DND-41 (cell line): ENCODE measurements at places on chromosomes 16 and 17.

GRCh38 chr17:9434642-9435057 is 141.0 kb downstream of the STX8 start:
- DNase-seq = no peak

DNA sequence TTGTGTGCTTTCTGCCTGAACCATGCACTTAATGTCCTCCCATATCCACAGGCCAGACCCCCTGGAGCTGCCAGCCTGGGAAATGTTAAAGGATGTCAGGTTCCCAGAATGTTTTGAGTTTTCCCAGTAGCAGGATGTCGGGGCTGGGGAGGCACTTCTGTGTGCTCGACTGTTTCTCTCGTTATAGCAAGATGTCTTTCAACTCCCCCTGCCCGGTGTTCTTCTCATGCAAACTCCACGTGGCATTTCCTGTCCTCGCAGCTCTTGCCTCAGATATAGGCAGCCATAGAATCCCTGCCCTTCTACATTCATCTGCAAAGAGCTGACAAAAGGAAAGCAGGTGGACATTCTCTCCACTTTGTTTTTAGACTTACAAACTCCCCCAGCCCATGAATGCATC is 457.2 kb upstream of the CDH11 start:
- DNase-seq = no peak

GRCh38 chr17:81859906-81860755 is at the start of gene P4HB:
TSS of gene P4HB (minus strand) at chr17:81860535. CDS start at chr17:81860471, 64 bp downstream.
- DNase-seq = no peak

DNA sequence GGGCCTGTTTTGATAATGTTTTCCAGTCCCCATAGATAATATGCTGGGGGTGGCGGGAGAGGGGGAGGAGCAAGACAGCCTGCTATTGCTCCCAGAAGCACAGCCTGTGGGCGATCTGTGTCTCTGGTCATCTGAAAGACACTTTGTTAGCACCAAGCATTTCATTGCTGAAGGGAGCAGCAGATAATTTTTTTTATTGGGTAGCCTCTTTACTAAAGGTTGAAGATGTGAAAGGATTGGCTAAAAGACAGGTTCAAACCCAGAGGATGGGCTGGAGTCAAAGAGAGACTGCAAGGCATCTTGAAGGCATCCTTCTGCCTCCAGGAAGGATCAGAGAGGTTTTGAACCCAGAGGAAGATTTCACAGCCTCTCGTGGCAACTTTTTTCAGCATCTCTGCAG is 60.6 kb downstream of the C17orf67 start:
- no peak for DNase-seq

DNA sequence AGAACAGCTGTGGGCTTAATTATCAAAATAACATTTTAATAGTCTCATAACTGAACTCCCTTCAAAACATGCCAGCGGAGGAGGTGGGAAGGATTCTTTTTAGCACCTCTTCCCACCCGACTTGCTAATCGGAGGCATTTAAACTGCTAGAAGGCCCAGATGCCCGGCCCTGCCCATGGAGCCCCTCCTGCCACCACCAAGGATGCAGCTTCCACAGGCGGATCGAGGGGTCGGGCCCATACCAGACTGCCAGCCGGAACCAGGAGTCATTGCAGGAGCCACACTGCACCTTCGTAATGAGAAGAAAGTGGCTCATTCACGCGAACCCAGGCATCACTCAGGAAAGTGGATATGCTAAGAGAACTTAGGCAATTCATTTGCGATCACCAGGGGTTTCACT is 201.2 kb downstream of the C16orf78 start:
- DNase-seq = no peak

GRCh38 chr17:79864617-79865250 is 25.5 kb upstream of the CBX4 start:
- DNase-seq = no peak

- peak; percentile 63 for DNase-seq
These were observed 652 bp upstream of the SLC25A19 start for GRCh38 chr17:75289832-75290337.

DNA sequence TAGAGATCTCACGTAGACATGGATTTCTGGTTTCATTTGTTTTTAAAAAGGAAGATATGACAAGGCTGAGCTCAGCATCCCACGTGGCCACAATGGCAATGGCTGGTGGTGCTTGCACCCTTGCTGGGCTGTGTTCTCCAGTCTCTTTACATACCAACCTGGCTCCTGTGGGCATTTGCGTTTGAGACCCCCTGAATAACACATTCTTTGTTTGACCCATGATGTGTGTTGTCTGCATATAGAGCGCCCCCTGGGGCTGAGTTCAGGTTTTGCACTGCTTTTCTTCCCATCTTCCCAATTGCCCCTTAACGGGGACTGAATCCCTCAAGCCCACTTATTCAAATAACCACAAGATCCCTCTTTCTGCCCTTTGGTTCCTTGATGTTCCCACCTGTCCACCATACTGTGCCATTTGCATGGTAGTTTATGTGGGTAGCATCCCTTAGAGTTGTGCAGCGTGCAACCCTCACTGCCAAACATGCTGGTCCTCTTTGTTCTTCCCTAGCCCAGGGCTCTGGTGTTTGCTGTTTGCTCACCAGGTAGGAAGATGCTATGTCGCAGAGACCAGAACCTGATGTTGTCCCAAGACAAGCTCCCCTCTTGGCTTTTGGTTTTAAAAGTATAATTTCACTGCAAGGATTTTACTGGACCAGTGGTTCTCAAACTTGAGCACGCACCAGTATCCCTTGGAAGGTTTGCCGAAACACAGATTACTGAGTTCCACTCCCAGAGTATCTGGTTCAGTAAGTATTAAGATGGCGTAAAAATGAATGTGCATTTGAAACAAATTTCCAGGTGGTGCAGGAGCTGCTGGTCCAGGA is 38.5 kb upstream of the NKD1 start:
- DNase-seq = peak; percentile 38

GRCh38 chr16:667113-667779 is 686 bp upstream of the RHOT2 start:
- DNase-seq = no peak

DNA sequence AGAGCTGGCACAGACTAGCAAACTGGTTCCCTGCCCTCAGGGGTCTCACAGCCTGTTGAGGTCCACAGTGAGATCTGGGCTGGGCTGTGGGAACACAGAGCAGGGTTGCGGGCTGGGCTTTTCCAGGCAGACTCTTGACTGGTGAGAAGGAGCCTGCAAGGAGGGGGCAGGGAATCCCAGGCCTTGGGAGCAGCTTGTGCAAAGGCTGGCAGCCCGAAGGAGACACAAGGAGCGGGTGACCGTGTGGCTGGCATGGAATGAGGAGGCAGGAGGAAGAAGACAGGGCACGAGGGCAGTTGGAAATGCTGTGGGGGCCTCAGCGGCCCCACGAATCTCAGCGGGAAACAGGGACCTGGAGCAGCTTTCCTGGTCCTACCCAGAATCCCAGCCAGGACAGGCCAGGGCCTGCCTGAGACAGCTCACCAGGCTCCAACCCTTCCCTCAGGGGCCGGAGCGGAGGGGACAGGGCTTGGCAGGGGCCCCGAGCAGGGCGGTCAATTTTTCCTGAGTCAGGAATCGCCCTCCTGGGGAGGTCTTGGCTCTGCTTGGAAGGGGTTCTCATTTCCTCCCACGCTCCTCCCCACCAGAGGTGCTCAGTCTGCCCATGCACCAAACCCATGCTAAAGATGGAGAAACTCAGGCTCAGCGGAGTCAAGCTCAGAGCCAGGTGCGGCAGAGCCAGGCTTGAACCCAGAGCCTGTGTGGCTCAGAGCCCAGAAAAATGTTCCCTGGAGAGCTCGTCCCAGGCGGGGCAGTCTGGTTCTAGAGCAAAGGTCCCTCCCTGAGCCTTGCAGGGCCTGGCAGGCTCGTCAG is 9.2 kb upstream of the SNN start:
- DNase-seq = no peak
